ENCODE measurements at places on chromosomes 7 and 10.

DNA sequence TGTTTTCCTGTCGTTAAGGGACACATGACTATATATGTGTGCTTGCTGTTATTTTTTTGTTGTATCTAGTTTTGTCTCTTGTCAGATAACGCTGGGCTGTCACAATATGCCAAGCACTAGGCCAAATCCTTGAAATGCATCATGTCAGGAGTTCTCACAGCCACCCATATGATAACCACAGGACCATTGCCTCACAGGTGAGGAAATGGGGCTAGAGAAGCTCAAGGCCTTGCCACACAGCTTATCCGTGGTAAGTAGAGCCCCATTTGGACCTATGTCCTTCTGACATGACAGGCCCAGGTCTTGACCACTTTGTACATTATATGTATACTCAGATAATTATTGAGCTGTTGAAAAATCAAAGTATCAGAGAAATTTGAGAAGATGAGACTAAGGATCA, 42.0 kb upstream of the TARP start:
- DNase-seq: no peak

DNA sequence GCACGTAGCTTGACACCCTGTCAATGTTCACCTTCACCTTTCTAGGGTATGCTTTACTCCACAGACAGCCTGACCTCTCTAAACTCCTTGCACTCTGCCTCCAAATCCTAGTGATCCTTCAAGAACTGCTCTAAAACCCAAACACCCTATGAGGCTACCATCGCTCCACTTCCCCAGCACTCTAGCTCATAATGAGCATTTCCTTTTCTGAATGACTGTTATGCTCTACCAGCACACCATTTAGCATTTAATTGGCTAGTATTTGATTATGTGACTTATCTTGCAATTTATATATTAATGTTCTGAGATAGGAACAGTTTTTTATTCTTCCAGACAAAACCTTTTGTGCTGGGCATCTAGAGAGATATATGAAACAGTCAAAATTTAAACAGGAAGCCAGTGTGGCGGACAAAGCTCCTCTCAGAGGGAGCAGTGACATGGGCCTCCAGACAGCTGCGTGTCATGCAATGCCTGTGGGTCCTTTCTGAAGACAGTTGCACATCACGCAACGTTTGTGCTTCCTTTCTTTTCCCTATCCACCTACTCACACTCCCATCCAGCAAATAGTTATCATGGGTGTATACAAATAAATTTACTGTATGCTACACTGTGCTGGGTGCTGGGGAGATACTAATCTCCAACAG, 86.3 kb downstream of the ALOX5 start:
- DNase-seq: no peak

DNA sequence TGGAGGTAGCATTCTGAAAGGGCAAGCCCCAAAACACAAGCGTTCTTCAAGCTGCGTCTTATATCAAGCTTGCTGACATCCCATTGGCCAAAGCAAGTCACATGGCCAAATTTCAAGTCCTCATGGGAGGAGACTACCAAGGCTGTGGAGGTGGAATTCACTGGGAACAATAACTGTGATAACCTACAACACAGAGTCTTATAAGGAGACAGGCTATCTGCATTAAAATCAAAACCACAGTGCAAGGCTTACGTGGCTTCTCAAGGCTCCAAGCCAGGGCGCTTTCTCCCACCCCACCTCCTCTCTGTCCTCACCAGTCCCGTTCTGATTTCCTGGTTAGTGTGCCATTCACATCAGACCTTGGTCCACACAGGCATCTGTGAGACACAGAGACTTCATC, 39.4 kb downstream of the ADRB1 start:
- no peak for DNase-seq

DNA sequence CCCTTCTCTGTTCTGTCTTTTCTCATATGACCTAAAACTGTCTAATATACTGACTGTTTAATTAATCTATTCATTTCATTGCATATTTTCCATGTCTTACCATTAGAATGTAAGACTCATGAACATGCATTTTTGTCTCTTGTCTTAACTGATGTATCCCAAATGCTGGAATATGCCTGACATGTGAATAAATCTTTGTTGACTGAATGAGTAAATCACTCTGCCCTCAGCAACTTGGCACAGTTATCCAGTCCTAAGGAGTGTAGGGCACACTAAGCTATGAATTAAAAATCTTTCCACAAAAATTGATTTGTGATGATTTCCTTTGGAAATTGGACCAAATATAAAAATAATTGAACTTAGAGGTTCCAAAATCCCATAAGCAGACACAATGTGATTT, 111.3 kb downstream of the ETV1 start:
- no peak for DNase-seq

DNA sequence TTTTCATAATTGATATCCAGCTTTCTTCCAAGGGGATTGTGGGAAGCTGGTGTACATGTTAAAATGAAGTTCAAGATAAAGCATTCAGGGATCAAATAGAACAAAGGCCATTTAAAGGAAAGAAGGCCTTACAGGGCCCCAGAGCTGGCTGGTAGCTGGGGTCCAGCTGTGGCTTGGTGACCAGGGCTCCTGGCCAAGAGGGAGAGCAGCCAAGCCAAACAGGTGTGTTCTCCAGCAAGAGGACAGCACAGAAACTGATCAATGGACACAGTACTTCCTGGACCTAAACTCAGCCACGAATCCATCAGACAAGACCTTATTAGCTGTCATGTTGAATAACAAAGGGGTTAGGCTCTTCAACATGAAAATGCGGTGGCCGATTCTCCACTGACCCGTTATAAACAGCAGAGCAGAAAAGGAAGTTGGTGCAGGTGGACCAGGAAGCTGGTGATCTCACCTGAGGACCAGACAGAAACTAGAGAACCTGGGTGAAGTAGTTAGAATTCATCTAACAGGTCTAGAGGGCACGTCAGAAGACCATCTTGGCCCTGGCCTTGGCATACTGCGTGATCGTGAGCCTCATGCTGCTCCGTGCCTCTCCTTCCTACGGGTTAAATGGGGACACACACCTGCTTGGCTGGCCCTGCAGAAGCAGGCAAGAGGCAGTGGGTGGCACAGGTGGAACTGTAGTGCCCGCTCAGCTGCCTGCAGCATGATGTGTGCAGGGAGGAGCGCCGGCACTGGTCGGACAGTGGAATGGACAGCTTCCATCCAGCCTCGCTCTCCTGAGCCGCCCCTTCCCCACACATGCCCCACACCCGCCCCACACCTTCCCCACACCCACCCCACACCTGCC, 53.8 kb downstream of the PARP12 start:
- no peak for DNase-seq

- no peak for DNase-seq
Measured at GRCh38 chr10:99449023-99449422, 18.6 kb upstream of the GOT1 start.

DNA sequence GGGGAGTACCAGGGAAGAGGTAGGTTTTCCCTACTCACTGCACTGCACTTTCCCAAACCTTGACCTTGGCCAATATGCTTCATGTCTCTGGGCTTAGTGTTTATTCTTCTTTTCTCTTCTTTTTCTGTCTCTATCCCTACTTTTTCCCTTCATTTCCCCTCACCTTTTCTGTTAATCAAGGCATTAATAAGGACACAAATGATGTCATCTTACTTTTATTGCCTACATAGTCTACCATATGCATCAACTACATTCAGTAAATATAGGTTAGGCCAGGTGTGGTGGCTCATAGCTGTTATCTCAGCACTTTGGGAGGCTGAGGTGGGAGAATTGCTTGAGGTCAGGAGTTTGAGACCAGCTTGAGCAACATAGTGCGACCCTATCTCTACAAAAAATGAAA, 13.0 kb upstream of the ZNF503 start:
- DNase-seq: no peak

- no peak for DNase-seq
Measured at GRCh38 chr10:124388476-124388822, 30.3 kb downstream of the OAT start.

DNA sequence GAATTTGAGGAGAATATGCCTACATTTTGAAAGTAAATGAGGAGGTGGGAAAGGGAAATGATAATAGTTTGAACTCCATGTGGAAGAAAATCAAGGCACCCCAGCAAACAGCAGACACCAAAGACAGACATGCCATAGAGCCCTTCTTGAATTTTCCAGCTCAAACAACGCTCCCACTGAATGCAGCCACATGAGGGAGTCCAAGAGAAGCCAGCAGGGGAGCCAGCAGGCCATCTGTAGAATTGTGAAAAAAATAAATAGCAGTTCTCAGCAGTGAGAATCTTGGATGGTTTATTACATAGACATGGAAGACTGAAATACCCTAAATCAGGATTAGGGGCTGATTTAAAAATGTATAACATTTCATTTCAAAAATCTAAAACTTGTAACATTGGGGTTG, 1567.3 kb upstream of the LRRTM3 start:
- DNase-seq: no peak

DNA sequence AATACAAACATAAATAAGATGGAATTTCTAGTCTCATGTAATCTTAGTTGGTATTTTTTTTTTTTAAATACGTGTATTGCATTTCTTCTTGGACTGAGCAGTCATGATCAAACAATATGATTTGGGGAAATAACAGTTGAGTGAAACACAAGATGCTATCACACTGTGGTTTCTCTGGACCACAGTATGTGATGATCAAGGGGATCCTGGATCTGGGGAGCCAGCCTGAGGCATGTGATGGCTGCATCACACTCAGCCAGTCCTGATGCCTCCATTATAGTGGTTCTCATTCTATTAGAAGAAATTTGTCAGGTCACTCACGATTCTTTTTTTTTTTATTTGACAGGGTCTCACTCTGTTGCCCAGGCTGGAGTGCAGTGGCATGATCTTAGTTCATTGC, 495.9 kb upstream of the POT1 start:
- no peak for DNase-seq

GRCh38 chr10:115093776-115094408, 727 bp downstream of the ATRNL1 start:
- no peak for DNase-seq

- DNase-seq: no peak
Measured at GRCh38 chr10:20877986-20878983, 18.8 kb downstream of the NEBL start.

- no peak for DNase-seq
Measured at GRCh38 chr7:98816241-98816640, 53.6 kb downstream of the TMEM130 start.

DNA sequence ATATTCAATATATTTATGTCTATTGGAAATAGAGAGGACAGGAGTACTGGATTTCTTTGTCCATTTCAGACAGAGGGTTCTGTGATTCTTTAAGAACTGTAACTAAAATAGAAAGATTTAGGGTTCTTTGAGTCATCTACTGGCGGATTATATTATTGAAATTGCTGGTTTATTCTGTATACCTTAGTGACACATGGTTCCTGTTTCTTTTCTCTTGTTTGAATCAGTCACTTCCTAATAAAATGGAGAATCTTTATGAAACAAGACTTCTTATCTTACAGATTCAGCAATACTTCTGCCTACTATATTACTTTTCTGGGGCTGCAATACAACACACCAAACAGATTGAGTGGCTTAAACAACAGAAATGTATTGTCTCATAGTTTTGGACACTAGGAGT, 20.8 kb upstream of the ZNF800 start:
- no peak for DNase-seq

DNA sequence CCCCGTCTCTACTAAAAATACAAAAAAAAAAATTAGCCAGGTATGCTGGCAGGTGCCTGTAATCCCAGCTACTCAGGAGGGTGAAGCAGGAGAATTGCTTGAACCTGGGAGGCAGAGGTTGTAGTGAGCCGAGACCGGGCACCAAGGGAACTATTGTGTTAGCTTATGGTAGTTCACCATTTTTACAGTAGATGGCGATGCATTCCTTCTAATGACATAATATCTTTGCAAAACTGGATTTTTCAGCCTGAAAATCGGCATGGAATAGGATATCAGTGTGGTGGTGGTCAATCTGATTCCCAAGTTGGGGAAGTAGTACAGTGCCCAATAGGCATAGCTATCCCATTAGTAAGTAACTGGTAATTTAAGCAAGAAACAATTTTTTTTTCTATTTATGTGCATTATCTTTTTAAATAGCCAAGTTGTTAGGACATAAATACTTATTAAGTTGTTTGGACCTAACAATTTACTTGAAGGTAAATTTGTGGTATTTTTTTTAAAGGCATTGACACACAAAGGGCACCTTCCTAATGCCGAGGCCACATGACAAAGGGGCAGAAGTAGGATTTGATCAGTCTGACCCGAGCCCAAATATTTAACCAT, 17.6 kb upstream of the IMPDH1 start:
- peak; percentile 65 for DNase-seq

DNA sequence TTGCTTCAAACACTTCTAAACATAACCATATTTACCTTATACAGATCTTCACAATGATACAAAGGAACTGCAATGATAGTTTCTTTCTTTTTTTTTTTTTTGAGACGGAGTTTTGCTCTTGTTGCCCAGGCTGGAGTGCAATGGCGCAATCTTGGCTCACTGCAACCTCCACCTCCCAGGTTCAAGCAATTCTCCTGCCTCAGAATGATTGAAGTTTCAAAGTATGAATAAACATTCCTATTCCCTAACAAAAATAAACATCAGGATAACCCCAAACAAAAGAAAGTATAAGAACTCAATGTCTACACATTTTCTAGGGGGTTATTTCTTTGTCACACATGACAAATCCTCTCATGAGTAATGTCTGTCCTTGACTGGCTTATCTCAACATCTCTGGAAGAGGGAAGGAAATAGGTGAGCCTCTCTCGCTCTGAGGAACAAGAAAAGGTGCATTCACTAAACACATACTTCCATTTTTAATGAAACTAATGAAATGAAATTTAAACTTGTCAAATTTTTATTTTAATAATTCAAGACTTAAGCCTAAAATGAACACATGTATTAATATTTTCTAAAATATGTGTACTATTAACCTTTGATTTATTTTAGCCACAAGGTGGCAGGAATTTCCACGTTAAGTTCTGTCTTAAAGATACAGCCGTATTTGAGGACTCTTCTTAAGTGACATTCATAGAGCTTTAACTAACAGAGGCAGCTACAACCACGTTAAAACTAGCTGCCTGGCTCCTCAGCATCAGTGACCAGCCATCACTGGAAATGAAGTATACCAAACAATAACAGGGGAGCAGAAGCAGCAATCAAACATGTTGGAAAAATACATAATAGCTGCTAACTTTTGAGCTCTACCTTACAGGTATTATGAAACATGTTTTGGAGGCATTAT, 58.3 kb downstream of the MALSU1 start:
- peak; percentile 29 for DNase-seq

DNA sequence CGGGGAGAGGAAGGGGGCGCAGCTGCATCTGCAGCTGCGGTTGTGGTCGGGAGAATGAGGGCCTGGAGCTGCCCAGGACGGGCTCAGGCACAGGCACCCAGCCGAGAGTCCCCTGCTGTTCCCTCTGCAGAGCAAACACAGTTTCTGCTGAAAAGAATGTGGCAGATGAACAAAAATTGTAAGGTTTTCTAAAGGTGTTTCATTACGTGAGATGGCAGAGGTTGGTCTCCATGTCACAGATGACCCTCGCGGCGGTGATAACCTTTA, 456.2 kb downstream of the DNAJB6 start:
- DNase-seq: no peak
